Ovary (tissue), 10 donors: ENCODE measurements at places on chromosomes 4 and X.

GRCh38 chr4:75071317-75071716, 138.4 kb downstream of the PARM1 start:
- no peak for DNase-seq
- H3K4me1 ChIP-seq: no peaks in the 10 kb centered on the region
- H3K27ac ChIP-seq: no peak overlapping the region
- no peaks in the 10 kb centered on the region for H3K36me3 ChIP-seq
- no peak overlapping the region for H3K4me3 ChIP-seq

DNA sequence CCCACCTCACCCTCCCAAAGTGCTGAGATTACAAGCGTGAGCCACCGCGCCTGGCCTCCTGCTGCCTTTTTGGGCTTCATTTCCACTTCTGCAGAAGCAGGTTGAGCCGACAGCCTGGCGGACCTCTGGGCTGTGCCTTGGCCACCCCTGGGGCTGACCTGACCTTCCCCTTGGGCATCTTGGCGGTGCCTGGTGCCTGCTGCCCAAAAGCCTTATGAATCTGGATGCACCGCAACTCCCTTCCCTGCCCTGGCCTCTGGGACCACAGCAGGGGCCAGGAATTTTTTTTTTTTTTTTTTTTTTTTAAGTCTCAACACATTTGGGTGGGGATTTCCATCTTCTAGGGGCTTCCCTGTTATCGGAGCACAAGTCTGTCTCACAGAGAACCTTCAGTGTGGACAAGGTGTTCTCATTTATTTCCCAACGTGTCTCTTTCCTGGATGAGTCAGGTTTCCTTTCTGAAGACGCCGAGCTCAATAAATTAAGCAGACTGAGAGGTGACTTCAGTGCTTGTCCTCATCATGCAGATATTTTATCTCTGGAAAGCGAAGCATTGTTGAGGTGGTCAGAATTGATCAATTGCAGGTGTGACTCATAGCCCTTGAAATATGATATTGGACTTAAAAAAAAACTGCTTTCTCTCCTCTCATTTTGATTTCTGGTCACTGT, 79.7 kb downstream of the SHROOM2 start:
- H3K4me3 ChIP-seq: no peak overlapping the region
- H3K27me3 ChIP-seq: no peaks in the 10 kb centered on the region
- H3K4me1 ChIP-seq: peaks cover 5% of the 10 kb centered on the region
- H3K27ac ChIP-seq: peak overlapping the region; percentile 49
- no peak for DNase-seq
- no peaks in the 10 kb centered on the region for H3K36me3 ChIP-seq

DNA sequence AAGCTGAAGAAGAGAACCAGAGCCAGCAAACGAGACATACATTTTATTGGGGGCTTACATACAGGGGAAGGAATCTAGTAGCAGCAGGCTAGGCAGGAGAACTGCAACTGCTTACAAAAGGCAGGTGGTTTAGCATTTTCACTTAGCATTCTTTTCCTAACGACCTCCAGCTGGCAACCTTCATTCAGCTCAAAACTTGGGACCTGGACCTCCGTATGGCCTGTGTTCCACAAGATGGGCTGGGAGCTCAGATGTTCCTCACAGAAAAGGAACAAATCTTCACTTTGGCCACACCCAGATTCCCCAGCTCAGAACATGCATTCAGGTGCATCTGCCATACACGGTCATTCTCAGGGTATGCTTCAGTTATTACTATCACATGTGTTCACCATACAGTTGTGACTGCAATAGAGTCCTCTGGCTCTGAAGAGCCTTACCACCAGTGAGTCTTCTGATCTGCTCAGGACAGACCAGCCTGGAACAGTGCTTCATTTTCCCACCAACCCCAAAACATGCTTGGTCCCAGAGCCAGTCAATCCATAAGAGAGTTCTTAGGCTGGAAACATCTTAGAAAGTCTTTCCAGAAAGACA, 29.6 kb upstream of the AP1AR start:
- H3K4me1 ChIP-seq: no peaks in the 10 kb centered on the region
- H3K36me3 ChIP-seq: no peaks in the 10 kb centered on the region
- H3K4me3 ChIP-seq: no peak overlapping the region
- no peak overlapping the region for H3K27ac ChIP-seq
- no peaks in the 10 kb centered on the region for H3K27me3 ChIP-seq

DNA sequence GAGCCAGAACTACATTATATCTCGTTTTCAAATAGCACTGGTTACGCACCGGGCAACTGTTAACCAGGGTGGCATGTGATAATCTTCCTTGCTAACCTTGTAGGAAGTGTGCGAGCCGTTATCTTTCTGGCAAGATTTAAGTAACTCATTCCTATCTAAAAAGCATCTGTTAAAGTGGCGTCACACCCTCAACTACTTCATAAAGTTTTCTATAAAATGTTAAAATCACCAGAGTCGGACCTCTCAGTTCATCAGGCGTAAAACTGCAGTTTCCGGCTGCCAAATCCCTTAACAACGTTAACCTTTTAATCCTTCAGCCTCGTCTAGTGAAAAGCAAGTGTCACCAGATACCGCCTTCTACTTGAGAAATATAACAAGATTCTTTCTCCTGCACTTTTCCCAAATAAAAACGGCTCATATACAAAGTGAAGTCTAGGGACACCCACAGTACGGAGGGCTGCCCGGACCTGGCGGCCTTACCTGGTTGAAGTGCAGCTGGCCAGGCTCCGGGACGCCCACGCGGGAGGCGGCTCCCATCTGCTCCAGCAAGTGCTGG, 1.2 kb downstream of the SLC39A8 start:
- H3K36me3 ChIP-seq: no peaks in the 10 kb centered on the region
- H3K27me3 ChIP-seq: no peaks in the 10 kb centered on the region
- peak overlapping the region; percentile 70 for H3K4me3 ChIP-seq
- DNase-seq: no peak
